ENCODE measurements at places on chromosomes 13 and 19. TPM values are rescaled to one million over a fixed set of nuclear protein-coding genes. Genes with fewer than 3 reads are reported as not detected.

The SGCG gene
- 3.8 TPM for polyA plus RNA-seq

The NUDT19 gene
- polyA plus RNA-seq = 11.3 TPM

The CILP2 gene
- 0.14 TPM for polyA plus RNA-seq

The NOTCH3 gene
- polyA plus RNA-seq = 122 TPM

DNA sequence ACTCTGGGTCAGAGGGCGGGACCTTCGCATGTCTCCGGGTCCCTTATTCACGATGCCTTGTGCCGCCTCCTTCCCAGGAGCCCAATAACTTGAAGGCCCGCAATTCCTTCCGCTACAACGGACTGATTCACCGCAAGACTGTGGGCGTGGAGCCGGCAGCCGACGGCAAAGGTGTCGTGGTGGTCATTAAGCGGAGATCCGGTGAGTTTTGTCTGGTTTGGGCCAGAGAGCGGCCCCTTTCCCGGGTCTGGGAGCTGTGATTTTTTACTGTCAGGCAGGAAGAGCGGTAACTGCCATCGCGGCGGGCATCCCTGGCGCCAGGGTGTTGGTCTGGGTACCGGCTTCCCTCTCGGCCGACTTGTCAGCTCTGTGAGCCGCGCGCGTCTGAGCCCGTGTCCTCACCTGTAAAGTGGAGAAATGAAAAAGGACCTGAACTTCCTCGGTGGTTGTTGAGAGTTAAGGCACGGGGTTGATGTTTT, 800 bp downstream of the RPL28 start:
- no peak for DNase-seq

DNA sequence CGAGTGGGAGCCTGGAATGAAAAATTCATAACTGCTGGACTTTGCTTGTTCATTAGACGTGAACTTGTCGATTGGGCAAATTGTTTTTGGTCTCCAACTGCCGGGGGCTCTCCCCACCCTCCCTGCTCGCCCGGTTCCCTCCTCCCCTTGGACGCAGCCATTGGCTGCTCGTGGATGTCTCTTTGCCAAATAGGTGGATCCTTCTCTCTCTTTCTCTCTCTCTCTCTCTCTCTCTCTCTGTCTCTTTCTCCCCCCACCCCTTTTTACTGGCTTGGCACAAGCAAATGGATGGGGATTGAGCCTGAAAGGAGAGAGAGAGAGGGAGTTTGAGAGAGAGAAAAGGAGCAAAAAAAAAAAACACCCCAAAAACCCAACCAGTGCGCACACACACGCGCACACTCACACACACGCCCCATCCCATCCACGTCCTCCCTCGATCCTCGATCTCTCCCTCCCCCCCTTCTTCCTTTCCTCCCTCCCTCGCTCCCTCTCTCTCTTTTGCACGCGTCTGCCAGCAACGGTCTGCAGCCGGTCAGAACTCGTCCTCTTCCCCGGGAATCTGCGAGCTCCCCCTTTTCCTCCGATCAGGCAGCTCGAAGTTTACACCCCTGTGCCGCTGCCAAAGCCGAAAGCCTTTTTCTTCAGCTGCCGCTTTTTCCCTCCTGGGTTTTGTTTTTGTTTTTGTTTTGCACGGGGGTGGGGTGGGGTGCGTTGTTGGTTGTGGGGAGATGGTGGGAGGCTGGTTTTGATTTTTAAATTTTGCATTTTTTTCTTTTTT, 27.8 kb downstream of the NFIX start:
- peak; percentile 66 for DNase-seq

- no peak for DNase-seq
Measured at GRCh38 chr13:52954838-52955237, 73.8 kb upstream of the OLFM4 start.

DNA sequence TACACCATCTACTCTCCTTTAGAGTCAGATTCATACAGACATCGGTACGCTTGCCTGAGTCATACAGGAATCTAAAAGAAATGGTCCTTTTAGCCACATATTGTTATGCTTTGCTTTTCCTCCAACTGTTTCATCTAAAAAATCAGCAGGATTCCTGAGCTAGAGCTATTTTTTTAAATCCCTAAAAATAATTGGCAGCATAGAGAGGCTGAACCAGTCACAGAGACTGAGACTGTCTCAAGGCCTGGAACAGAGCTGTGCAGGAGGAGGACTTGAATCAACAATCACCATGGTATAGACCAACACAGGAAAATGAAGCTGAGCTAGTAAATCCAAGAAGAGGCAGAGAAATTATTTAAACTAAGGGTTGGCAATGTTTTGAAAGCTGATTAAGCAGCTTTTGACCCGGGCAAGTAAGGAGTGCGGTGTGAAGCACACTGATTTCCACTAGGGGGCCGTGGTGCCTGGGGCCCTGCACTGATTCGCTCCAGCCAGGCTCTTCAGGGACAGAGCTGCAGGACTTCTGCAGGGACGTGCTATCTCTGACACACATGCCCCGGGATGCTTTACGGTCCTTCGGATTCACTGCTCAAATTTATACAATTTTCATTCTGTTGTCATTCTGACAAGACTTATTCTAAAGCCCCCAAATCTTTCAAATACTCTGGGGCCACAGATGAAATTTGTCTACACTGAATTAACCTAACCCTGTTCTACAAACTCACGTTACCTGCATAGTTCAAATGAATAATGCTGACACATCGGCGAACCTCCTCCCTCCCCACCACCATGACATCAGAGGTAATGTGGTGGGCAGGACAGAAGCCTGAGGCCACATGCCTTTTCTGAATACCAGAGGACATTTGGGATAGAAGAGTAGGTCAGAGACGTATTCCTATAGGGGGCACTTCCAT, 87.6 kb upstream of the SLC15A1 start:
- DNase-seq = no peak

GRCh38 chr19:2135474-2136402, 15.6 kb downstream of the AP3D1 start:
- DNase-seq = no peak

Data from left renal pelvis (tissue), 4 donors.